ENCODE measurements at places on chromosomes 3 and 15.

- no peak for DNase-seq
Measured at GRCh38 chr3:132448216-132448961, 31.1 kb downstream of the DNAJC13 start.

DNA sequence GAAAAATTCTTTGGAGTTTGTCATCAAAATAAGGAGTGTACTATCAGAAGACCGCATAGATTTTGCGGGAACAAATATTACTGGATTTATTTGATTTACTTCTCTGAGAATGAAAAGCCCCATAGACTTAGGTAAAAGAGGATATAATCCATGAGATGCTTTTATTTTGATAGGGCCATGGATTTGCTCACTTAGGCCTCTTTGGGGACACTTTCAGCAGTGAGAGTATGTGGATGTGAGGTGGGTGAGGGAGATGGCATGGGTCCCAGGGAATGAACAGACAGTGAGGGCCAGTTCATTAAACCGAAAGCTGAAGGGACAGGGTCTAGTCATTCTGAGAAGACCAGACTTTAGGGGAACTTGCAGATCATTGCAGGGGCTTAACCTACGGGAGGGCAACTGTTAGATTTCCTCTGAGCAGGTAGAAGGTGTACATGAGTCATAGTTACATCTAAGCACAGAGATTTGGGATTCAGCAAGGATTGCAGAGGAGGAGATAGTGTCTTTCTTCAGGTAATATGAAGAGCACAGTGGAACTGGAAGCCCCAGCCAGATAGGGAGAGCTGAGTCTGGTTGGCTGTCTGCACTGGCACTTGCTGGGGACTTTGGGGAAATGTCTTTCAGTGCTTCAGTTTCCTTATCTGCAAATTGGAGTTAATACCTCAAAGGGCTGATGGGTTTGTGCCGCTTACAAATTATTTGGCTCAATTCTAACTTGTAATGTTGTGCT is 30.8 kb downstream of the SH3GL3 start:
- DNase-seq, result no peak

DNA sequence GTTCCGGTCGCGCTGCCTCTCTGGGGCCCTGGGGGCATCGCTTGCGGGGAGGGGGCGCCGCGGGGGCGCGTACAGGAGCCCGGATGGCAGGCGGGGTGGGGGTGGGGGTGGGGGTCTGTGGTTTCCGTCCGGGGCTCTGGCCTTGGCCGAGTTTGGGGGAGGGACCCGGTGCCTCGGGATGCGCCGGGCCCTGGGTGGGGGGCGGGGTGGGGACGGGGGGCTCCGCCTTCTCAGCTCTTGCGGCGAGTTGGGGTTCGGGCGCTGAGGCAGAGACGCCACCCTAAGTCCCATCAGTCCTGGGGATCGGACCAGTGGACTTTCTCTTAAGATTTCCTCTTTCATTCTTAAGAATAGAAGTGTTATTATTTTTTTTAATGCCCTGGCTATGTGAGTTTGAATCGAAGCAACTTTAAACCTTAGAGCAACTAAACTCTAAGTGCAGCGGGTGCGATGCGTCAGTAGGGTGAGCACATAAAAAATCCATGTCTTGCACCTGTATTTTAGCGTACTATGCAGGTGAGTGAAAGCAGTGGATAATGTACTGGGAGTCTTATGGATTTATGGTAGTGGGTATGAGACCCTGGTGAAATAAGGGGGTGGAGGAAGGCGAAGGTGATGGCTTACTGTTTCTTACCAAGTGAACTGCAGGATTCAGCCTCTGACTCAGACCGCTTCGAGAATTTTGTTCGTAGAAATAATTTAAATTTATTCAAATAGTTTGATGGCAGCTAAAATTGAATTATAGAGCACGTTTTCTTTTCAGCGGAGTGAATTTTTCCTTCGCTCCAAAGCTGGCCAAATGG is 762 bp downstream of the CTNNB1 start:
- no peak for DNase-seq

DNA sequence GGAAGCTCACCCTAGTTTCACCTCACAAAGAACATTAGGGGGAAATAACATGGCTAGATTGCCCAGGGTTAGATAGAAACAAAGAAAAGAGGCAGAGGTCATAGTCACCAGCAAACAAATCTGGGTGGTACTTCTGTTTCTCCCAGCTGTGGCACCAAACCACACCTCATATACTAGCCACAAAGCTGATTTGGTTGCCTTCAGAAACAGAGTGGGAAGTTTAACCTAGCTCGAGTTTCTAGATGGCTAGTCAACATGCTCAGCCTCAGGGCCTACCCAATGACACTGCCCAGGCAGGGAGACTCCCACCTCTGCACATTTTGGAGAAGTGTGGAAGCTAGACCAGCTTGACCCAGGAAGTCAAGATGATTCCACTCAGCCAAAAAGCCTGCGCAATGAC is 174.2 kb downstream of the GABRB3 start:
- no peak for DNase-seq

GRCh38 chr3:18643281-18643680 is 218.1 kb upstream of the SATB1 start:
- no peak for DNase-seq

DNA sequence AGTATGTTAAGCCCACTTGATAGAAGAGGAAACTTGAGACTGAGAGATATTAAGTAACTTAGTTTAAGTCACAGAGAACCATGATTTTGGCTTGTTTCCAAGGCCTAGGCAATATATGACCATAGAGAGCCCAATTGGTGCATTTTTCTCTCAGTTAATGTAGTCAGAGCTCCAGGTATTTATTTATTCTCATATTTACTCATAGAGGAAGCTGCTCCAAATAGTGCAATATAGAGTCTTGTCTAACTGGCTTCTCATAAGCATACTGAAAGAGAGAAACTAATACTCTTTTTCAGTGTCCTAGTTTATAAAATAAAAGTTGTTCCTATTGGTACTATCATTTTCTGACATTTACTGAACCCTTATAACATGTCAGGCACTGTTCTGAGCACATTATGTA is 15.2 kb downstream of the TRNT1 start:
- DNase-seq, result no peak

DNA sequence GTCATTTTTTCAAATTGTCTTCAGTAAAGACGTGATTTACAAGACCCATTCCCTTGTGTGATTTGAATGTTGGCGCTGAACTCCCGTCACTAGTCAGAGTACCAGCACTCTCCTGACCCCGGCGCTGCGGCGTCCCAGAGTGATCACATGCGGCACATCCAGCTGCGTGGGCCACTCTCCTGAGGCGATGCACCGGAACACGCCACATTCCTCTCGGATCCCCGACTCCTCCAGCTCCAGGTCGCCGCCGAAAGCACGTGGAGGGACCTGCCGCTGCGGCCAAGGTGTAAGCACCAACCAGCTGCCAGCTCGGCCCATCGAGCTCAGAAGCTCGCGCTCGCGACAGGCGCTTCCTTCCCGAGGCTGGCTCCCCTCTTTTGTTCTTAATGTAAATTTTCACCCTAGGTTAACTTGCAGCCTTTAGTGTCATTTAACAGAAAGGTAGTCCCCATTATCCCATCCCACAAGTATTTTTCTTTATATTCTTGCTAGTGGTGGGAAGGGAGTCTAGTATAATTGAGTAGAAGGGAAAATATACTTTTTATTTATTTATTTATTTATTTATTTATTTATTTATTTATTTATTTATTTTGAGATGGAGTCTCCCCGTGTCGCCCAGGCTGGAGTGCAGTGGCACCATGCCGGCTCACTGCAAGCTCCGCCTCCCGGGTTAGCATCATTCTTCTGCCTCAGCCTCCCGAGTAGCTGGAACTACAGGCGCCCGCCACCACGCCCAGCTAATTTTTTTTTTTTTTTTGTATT is 61.7 kb upstream of the VGLL3 start:
- DNase-seq, result no peak

GRCh38 chr15:95940431-95940985 is 390.0 kb upstream of the NR2F2 start:
- no peak for DNase-seq

GRCh38 chr3:143973259-143974021 is 1.8 kb downstream of the DIPK2A start:
- peak; percentile 39 for DNase-seq

DNA sequence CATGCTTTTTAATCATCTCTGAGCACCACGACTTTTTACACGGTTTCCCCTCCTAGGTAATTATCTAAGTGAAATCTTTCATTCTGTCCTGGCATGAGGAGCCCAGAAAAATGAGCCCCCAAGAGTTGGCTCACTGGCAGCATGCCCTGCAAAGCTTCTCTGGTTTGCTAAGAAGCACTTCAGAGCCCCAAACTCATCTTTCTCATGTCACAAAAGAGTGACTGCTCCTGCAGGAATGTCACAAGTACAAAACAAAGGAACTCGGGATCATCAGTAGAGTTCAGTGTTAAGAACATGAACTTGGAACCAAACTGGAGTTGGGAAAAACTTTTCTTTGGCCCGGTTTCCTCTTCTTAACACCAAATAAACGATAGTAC is 123.9 kb downstream of the FOXB1 start:
- DNase-seq, result no peak

GRCh38 chr15:69576948-69577351 is 124.3 kb downstream of the RPLP1 start:
- no peak for DNase-seq

DNA sequence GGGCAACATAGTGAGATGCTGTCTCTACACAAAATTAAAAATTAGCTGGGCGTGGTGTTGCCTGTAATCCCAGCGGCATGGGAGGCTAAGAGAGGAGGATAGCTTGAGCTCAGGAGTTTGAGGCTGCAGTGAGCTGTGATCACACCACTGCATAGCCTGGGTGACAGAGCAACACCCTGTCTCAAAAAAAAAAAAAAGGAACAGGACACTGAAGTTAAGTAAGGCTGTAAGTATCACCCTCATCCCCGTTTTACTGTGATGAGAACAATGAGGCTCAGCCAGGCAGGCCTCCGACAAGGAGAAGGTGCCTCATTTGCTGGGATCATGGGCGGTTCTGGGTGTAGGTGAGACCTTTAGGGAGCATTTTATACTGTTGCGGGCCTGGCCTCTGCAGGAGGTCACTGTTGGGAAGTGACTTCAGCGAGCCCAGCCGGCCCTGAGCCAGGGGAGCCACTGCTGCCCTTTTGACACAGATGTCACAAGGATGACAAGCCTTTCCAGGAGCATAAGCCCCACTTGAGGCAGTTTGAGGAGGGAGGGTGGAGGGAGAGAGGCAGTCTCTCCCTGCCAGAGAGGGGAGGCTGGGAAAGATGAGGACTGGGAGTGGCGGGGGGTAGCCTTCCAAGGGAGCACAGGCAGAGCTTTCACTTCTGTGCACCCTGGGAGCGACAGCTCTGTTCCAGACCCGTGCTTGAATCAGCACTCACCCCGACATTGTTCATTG is 30.8 kb downstream of the IRAK2 start:
- DNase-seq, result no peak

DNA sequence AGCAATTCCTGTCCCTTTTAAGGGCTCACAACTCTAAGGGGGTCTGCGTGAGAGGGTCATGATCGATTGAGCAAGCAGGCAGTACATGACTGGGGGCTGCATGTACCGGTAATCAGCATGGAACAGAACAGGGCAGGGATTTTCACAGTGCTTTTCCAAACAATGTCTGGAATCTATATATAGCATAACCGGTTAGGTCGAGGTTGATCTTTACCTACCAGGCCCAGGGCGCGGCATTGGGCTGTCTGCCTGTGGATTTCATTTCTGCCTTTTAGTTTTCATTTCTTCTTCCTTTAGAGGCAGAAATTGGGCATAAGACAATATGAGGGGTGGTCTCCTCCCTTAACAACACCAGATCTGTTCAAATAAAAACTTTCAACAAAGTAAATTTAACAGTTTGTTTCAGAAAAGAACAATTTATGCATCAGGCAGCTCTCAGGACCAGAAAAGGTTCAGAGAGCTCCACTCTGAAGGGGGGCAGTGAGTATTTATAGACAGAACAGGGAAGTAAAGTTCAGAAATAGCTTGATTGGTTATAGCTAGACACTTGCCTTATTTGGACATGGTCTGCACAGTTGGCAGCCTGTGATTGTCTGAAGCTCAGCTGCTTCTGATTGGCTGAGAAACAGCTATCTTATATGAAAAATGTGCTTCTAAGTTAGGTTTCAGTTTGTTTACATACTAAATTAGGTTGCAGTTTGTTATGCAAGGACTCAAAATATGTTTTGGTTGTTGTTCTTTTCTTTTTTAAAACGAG is 17.2 kb upstream of the B4GALT4 start:
- no peak for DNase-seq

- no peak for DNase-seq
Measured at GRCh38 chr15:35741395-35741794, 195.4 kb upstream of the DPH6 start.

- DNase-seq, result no peak
Measured at GRCh38 chr3:81953111-81953510, 191.7 kb upstream of the GBE1 start.

- no peak for DNase-seq
Measured at GRCh38 chr3:3027976-3028567, 82.1 kb downstream of the IL5RA start.

DNA sequence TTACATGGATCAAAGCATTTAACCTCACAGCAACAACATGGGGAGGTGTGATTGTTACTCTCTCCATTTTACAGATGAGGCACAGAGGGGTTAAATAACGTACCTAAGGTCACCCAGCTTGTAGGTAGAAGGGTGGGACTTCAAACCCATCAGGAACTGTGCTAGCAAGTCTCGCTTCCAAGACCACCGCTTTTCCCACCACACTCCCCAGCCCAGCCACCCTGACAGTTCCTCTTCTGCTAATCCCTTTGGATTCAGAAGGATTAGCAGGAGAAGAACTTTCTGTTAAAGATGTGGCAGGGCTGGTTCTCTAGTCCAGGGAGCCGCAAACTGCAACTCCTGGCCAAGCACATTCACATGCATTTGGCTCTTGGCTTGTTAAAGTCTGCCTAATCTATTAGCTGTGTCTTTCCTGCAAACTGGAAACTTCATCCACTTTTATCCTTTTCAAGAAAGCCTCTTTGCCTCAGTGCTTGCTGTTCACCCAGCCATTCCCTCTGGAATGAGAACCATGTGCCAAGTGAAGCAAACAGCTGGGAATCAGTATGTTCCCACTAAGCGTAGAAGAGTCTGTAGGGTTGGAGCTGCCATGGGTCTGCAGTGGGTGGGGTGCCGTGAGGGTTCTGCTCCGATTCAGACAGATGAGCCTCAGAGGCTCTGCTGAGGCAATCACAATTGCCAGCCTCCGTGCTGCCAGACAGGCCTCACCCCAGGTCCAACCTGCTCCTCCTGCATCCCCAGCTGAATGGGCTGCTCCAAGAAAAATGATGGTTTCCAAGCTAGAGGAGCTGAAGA is 44.6 kb downstream of the POMGNT2 start:
- DNase-seq, result no peak

DNA sequence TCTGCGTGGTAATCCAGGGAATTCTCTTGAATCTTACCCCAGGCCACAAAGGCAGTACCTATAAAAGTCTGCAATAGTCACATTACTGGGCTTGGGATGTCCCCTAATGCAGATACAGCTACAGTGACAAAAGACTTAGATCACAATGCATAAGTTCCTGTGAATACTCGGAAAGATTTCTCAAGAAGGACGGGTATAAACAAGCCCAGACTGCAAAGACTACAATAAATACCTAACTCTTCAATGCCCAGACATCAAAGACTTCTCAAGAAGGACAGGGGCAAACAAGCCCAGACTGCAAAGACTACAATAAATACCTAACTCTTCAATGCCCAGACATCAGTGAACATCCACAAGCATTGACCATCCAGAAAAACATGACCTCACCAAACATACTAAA is 50.9 kb downstream of the NUDT16 start:
- no peak for DNase-seq

Data from activated CD4-positive, alpha-beta T cell treated with anti-CD3 and anti-CD28 coated beads for 24 hours (primary cell).